ENCODE measurements at places on chromosomes 11 and 22. TPM values are rescaled to one million over a fixed set of nuclear protein-coding genes. Genes with fewer than 3 reads are reported as not detected.

Gene PDE2A
- 23.7 TPM for total RNA-seq

Gene OR51E1
- total RNA-seq, result 0.33 TPM

Gene SLC15A3
- 8.8 TPM for total RNA-seq

DNA sequence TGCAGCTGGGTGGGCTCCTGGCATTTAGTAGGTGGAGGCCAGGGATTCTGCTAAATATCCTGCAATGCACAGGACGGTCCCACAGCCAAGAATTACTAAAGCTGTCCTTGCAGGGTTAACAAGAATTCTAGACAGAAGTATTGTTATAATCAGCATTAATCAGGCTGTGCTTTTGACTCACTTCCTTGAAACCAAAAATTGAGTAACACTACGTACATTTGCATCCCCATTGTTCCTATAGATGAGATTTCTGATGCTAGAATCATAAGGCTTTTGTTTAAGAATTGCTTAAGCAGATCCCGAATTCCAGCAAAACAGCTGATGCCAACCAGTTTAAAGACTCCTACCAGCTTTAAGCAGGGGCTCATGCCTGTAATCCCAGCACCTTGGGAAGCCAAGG lies 11.4 kb downstream of the SLC6A5 start:
- no peak for DNase-seq

DNA sequence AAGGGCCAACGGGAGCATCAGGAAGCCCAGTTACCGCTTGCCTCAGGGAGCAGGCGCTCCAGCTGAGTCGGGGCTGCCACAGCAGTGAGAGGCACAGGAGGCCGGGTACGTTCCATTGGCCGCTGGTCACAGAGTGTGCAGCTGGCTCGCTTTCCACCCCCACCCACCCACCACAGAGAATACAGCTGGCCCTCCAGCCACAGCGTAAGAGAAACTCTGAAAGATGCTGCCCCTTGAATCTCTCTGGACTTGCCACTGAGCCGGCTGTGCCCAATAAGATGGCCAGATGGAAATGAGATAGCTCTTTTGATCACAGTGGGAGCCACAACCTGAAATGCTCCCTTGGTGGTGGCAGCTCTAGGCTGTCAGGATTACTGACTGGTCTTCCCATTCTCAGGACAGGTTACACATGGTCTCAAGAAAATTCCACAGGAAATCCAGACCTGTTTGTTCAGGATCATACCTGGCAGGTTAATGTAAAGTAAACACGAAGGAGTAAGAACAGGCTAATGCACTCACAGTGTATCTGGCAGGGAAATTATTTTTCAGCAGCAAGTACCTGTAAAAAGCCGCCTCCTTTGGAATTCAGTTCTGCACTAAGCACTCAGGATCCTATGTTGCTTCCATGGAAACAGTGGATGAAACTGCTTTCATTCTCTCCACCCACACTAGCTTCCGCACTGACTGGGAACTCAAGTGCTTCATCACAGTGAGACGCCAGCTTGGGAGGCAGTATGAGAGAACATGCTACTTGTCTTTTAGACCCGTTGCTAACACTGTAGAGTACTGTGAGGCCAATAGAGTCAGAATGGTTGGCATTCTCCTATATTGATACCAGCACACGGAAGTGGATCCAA lies 16.5 kb downstream of the SIAE start:
- no peak for DNase-seq

DNA sequence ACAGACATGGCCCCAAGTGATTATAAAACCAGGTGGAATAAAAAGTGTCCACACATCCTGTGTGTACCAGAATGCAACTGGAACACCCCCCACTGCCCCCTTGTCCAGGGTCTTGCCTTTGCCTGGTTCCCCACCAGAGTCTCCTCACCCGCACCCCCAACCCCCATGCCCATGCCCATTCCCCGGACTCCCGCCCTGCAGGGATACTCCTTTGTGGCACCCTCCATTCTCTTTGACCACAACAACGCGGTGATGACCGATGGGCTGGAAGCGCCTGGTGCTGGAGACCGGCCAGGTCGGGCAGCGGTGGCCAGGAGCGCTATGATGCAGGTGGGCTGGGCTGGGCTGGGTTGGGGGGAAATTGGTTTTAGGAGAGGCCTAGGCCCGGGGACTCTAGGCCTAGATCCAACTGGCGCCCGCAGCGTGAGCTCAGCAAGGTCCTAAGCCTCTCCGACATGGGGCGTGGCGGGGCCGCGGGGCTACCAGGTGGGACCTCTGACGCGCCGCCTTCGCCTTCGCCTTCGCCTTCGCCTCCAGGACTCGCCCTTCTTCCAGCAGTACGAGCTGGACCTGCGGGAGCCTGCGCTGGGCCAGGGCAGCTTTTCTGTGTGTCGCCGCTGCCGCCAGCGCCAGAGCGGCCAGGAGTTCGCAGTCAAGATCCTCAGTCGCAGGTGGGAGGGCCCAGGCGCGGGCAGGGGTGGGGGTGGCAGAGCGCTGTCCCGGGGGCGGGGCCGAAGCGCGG lies 9.1 kb downstream of the RPS6KA4 start:
- DNase-seq, result no peak

Data from breast epithelium (tissue), 4 donors.